GM13976 (cell line): ENCODE measurements at places on chromosomes 6 and 20.
A peak's percentile ranks its signal among the peaks of the same experiment; 100 is the strongest.

- no peak for DNase-seq
Measured at GRCh38 chr6:158762787-158763433, 56.3 kb downstream of the EZR start.

DNA sequence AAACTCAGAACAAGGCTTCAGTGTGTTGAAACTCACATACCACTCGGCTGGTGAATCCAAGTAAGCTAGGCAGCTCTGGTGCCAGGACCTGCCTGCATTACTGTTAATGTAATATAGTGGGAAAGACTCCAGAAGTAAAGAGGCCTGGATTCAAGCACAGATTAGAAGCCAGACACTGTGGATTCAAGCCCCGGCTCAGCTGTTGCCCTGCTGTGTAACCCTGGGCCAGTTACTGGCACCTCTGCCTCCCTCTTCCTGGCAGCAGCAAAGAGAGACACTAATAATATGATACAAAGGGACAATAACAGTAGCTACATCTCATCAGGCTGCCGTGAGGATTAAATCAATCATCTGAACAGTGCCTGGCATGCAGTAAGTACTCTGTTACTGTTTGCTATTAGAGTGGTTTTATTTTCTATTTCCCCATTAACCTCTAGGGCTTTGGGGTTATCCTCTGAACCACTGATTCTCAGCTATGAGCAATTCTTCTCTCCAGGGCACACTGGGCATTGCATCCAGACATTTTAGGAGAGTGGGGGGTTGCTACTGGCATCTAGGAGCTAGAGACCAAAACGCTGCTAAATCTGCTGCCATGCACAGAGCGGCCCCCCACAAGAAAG lies 92.9 kb downstream of the ZMYND8 start:
- no peak for DNase-seq

DNA sequence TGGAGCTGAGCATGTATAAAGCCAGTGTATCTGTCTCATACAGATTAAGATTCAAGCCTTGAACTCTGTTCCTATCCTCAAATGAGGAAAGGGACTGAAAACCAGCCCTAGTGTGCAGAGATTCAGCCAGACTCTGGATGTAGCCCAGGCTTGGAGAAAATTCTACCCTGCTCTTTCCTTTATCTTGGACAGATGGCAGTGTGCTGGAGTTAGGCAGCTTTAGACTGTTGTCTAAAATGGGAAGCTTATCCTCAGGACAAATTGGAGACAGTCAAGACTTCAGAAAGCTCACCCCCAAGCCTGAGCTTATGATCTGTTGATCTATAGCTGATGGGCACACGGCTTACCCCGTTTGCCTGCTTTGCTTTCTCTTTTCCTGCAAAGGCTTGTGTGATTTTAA lies 1057.6 kb downstream of the KIF16B start:
- DNase-seq: no peak

- no peak for DNase-seq
Measured at GRCh38 chr20:39489986-39490560, 527.9 kb downstream of the DHX35 start.

- DNase-seq: no peak
Measured at GRCh38 chr20:57043091-57043490, 223.3 kb downstream of the BMP7 start.

GRCh38 chr6:11362564-11362963 lies 130.1 kb upstream of the NEDD9 start:
- no peak for DNase-seq

GRCh38 chr6:106539936-106540335 lies 89.4 kb downstream of the RTN4IP1 start:
- DNase-seq: no peak

DNA sequence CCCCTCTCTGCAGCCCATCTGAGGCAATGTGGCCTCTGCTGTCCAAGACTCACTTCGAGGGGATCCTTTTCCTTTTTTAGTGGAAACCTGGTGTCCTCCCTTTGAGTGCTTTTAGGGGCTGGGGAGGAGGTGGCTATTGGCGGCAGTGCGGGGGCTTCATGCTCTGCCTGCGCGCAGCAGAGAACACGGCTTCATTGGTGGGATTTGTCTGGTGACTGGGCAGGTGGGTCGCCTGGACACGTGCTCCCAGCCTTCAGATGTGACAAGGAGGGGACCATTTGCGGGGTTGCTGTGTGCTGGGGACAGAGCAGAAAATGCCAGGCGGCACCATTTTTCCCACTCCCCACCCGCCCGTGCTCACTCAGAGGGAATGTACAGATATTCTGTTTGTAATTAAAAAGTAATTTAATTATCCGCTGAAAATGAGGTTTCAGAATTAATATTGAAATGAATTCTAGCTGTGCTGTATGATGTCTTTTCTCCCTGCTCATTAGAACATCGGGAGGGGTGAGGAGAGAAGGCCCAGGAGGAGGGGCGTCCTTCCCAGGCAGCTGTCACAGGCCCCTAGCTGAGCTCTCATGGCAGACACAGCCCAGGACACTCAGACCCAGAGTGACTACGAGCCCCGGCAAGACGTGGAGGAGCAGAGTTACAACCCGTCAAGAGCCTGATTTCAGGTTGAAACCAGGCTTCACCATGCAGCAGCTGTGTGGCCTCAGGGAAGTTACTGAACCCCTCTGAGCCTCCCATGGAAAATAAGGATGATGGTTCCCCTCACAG lies 417.2 kb upstream of the SULF2 start:
- no peak for DNase-seq

DNA sequence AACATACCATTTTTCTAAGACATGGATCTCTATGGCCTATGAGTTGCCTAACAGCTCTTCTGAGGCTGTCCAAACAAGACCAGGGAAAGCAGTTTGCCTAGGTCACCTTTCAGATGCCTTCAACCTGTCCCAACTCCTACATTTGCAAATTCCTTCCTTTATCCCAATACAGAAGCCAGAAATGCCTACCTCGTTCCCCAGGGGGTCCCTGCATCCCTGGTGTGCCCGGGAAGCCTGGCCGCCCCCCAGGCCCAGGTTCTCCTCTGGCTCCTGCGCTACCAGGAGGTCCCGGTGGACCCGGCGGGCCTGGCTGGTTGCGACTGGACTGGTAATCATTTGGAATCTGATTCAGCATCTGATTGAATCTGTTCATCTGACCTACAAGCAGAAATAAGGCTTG lies 115.9 kb downstream of the COL12A1 start:
- DNase-seq: no peak

DNA sequence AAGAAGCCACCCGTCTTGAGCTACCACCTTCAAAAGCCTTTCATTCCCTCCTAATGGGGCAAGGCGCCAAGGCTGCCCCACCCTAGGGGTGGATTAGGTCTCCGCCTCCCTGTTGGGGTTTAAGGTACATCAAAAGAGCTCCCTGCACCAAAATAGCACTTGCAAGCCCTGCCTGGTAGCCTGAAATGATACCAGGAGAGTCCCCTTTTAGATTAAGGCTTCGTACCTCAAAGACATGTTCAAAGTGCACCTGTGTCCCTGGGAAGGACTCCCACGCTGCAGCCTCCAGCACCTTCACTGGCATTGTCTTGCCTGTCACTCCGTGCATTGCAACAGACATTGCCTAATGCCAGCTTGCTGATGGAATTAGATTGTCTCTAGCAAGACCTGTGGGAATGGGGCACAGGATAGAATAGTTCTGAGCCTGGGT lies 15.7 kb upstream of the CDKN1A start:
- no peak for DNase-seq

- peak; percentile 90 for DNase-seq
Measured at GRCh38 chr6:30259140-30260035, 46.2 kb upstream of the TRIM26 start.

GRCh38 chr6:125271486-125272159 lies 30.1 kb downstream of the HDDC2 start:
- DNase-seq: no peak

DNA sequence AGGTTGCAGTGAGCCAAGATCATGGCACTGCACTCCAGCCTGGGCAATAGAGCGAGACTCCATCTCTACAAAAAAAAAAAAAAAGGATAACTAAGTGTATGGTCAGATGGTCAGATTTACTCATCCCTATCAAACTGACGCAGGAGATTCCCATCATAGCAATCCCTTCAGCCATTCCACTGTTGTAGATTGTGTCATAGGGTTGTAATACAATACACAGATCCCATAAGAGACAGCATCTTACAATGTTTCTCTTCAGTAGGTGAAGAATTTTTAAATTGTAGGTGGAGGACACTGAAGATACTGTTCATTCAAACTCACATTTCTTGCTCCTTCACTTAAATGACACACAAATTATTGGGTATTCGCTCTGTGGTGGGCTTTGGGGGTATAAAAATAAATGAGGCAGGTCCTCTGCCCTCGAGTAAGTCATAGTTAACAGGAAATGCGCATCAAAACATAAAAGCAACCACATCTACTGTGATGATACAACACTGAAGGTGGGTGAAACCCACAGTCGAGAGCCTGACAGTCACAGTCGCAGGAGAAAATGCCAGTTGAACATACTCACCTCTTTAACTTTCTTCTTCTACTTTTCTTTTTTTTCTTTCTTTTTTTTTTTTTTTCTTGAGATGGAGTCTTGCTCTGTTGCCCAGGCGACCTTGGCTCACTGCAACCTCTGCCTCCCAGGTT lies 205.5 kb downstream of the ZNF217 start:
- DNase-seq: no peak

DNA sequence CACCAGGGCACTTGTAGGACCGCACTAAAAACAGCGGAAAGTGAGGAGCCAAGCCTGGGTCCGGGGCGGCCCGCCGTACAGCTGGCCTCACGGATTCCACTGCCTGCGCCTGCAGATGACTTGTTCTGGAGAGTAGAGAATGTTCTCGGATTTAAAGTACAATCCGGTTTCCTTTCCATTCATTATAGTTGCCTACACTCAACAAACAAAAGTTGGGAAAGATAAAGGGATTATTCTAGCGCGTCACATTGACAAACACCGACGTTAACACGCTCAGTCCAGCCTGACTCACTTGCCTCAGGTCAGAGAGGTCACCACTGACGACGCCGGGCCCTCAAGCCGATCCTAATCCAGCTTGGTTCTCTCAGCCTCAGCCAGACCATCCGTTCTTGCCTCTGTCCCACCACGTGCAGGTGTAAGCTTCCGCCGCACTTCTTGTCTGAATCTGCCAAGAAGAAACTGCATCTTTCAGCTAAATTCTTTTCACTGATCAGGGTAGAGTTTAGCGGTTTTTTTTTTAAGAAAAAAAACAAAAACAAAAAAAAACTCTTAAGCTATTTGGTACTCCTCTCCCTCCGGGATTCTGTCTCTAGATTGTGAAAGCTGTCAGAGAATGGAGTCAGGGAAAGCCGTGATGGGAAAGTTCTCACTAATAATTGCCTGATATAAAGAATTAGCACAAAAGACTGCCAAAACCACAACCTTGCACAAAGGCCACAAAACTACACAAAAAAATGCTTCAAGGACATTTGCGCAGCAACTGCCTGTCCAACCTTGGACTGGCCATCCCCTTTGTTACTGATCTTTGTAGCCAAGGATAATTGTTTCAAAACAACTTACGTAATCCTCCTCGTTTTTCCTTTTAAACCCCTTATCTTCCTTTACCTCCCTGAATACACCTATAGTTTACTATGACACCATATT lies 1.1 kb upstream of the PHF10 start:
- no peak for DNase-seq

DNA sequence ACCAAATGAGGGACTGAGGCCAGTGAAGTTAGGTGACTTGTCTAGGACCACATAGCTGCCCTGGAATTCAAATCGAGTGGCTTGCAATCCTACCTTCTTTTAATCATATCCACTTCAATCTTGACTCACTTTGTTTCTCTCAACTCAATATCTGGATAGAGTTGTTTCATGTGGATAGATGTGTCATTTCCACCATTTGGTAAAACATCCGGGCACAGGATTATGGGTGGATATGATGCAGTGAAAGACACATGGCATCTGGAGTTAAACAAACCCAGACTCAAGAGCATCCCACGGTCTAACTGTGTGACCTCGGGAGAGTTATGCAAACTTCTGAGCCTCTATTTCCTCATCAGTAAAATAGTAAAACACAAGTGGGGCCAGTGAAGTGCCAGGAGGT lies 103.6 kb upstream of the CNKSR3 start:
- no peak for DNase-seq

- DNase-seq: no peak
Measured at GRCh38 chr6:126182650-126183311, 157.1 kb upstream of the CENPW start.
